ENCODE measurements at places on chromosomes 7 and 10. TPM values are rescaled to one million over a fixed set of nuclear protein-coding genes. Genes with fewer than 3 reads are reported as not detected.

DNA sequence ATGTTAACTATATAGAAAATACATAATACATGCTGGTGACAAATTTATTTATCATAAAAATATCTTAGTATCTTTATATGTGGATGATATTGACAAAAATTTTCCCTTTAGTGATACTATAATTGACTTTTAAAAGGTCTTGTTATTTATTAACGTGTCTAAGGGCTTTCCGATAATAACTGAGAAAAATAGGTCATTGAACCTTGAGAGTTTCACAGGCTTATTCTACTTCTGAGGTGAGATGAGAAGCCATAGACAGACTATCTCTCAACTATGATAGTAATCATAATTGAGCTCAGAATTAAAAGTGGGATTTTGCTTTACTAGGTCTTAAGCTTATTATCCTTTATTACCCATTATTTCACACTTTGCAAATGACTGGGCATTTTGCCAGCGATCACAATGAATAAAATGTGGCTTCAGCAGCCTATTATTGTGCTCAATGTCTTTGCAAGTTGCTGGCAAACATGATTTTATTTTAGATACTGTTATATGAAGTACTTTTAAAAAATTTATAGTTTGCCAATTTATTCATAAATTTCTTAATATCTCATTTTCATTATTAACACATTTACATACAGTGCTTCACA lies 574.5 kb downstream of the ZWINT start:
- DNase-seq, result no peak

- no peak for DNase-seq
Observed at GRCh38 chr7:26694141-26694540, 170.2 kb downstream of the SKAP2 start.

DNA sequence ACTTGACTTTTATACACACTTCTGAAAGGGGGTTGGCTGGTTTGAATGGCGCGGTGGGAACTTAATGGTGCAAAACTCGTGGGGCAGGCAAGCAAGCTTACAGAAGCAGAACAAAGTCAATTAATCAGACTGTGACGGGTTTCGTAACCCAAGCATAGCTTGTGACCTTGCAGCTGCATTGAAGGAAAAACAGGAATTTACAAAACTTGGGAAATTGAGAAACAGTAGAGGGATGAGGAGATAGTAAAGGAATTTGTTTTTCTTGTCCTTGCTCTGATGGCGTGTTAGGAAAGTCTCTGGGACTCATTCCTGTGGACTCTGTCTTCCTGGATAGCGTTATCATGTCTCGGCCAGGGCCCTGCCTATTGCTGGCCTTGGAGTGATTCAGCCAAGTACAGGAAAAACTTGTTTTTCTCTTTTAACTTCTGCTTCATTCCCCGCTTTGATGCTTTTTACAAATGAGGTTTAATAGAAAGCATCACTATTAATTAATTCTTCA lies 220.0 kb upstream of the KCND2 start:
- DNase-seq, result peak; percentile 41

DNA sequence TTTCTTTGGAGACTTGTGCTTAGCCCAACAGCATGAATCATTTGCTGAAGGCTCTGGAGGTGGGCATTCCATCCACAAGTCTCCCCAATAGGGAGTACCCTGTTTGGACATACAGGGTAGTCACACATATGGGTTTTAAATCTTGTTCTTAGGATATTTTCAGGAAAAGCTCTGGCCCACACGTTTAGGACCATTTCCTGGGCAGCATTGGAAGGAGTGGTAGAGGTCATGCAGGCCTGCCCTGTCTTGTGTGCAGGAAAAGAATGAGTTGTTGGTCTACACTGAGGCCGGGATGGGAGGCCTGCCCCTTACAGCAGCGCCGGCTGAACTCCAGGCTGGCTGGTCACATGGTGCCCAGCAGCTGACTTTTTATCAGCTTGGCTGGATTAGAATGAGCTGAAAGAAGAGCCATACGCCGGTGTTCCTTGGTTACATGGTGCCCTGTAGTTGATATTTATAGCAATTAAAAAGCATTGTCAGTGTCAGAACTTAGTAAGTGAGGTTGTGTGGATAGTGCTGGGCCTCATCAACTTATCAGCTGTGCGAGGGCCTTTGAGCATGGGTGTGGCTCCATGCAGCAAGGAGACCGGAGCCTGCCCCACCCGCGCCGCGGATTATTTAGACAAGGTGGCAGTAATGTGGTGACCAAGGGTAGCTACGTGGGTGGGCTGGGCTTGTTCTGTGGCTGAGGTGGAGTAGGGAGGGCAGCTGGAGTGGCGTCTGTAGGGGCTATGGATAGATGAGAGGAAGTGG lies 28.6 kb downstream of the OGDH start:
- no peak for DNase-seq

GRCh38 chr10:34697351-34698247 lies 117.5 kb downstream of the PARD3 start:
- no peak for DNase-seq

- peak; percentile 85 for DNase-seq
Observed at GRCh38 chr7:13466874-13467547, 522.5 kb downstream of the ETV1 start.

- no peak for DNase-seq
Observed at GRCh38 chr10:59323036-59323459, 39.3 kb downstream of the FAM13C start.

DNA sequence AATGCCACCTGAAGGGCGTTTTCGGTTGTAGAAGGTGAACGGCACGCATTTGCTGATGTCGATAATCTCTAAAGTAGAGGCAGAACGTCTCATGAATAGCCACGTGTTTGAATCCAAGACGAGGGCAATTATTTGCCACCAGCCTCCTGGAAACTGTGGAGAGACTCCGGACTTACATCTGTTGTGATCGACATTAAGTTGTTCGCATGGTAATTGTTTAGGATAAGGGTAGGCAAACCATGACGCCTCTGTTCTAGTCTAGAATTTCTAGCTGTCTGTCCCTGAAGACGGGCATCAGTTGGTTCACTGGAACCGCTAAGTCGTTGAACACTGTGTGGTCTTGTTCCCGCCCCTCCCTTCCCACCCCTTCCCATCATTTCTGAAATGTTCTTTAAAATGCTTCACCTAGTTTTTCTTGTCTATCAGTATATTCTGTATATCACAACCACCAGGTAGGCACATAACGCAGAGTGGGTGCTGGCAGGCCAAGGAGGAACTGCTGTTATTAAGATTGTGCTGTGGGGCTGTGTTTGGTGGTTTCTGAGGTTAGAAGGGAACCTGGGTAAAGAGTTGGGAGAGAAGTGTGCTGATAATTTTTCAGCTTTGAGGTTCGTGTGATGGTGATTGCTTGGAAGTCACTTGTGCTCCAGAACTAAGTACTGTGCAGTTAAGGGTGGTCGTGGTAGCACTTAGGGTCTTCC lies 1.2 kb downstream of the UBE3C start:
- no peak for DNase-seq

GRCh38 chr10:79070081-79070605 lies 1.4 kb downstream of the ZMIZ1 start:
- DNase-seq, result peak; percentile 55

DNA sequence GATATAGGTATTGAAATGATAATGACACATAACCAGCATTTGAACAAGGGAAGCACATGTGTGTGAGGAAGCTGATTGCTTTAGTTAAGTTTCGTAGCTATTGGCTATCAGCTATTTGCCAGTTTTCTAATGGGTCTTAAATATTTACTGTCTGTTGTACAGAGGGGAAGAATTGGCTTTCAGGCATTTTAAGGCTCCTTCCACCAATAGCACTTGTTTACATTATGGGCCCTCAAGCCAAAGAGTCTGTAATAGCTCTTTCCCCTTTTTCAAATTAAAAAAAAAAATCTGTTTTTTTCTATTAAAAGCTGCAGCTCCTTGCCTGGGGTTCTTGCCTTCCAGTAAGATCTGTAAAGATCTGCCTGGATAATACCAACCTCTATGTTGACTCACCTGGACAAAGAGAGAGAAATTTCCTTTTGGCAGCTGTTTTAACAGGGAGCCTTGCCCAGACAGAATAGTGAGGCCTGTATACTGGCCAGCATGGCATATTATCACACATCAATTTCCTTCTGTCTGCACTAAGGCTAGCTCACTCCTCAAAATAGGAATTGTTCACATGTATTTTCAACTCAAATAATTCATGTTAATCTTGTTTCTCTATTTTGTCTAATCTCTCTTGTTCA lies 104.7 kb upstream of the LRGUK start:
- no peak for DNase-seq

DNA sequence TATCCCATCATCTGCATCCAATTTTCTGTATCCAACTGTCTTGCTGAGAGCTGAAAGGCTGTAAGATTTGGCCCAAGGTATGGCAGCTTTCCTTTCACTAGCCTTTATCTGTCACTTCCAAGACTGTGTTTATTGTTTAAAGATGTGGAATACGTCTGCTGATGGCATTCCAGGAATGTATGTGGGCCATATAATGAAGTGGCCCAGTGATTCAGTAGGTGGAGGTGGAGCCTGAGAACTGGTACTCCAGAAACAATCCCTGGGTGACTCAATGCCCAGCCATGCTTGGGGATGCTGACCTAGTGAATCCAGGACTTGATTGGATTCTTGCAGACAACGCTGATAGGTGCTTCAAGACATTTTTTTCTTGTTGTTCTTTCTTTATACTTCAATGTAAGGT lies 13.5 kb downstream of the NEUROD6 start:
- no peak for DNase-seq

GRCh38 chr7:130741331-130741995 lies 7.5 kb upstream of the KLF14 start:
- DNase-seq, result no peak

GRCh38 chr7:155644971-155645509 lies 579 bp downstream of the RBM33 start:
- DNase-seq, result peak; percentile 41

- DNase-seq, result no peak
Observed at GRCh38 chr10:77349226-77349625, 288.4 kb downstream of the KCNMA1 start.

- DNase-seq, result no peak
Observed at GRCh38 chr10:22333167-22333974, 11.9 kb upstream of the SPAG6 start.

DNA sequence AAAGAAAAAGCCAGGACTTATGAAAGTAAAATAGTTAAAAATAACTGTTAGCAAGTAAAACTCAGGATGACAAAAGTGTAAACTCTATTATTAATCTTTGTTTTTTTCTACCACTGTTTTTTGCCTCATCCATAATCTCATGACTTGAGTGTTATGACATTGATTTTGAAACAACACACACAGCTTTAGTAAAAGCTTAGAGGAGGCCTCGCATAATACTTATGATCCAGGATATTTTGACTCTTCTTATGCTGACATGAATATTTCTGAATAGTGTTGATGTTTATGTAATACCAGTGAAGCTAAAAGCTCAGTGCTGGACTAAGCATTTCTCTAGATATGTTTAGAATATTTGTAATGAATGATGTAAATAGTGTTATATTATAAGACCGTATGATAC lies 10.5 kb downstream of the KAT6B start:
- no peak for DNase-seq

GRCh38 chr10:112080231-112080630 lies 103.3 kb downstream of the GPAM start:
- DNase-seq, result no peak

DNA sequence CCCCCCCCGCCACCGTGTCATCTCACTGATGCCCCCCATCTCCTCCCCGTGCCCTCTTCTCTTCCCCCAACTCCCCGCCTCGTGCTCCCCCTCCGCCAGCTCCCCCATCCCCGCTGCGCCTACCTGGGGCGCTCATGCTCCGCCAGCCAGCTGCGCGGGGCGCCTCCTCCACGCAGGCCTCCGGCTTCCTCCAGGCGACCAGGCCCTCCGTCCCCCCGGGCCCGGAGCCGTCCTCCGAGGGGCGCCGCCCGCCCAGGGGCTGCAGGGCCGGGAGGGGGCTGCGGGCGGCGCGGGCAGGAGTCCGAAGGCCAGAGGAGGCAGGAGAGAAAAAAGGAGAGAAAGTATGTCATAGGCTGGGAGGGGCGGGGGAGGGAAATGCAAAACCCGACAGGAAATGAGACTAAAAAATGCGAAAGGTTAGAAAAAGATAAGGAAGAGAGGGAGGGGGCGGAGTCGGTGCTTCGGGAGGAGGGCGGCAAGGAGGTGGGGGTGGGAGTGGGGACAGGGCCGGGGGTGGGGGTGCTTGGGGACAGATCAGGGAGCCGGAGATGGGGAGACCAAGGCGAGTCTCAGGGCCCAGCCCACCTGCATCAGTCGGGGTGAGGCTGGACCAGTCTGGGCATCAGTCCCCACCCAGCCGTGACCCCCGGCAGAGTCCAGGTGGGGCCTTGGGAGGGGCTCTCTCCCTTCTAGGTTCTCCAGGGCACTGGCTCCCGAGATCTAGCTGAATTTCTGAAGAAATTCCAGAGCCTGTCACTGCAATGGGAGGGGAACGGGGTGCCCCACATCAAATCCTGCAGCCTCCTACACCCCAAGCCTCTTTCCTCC lies at the start of gene CARD11:
Gene CARD11, minus strand, starts transcription at position 324 of the 828 bp plus-strand sequence. CDS start 85,361 bp downstream, outside the sequence.
- no peak for DNase-seq

GRCh38 chr7:82313269-82313668 lies 130.3 kb downstream of the CACNA2D1 start:
- no peak for DNase-seq

DNA sequence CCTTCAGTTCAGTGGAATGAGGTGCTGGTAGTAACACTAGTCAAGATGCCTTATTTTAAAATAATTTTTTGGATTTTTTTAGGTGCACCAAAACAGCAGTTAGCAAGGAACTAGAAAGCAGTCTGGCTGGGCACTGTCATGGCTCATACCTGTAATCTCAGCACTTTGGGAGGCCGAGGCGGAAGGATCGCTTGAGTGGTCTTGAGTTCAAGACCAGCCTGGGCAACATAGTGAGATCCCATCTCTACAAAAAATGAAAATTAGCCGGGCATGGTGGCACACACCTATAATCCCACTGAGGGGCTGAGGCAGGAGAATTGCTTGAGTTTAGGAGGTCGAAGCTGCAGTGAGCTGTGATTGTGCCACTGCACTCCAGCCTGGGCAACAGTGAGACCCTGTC lies 25.8 kb downstream of the PLA2G12B start:
- no peak for DNase-seq

GRCh38 chr10:127997271-127997670 lies 90.4 kb downstream of the PTPRE start:
- DNase-seq, result no peak

- no peak for DNase-seq
Observed at GRCh38 chr7:98567991-98568390, 49.1 kb upstream of the NPTX2 start.

SPDYE8 gene
- polyA plus RNA-seq, result 0.37 TPM

AGR3 gene
- polyA plus RNA-seq, result 38.8 TPM

SPDYE16 gene
- 2.6 TPM for polyA plus RNA-seq

MRPL43 gene
- polyA plus RNA-seq, result 101 TPM

TUBAL3 gene
- polyA plus RNA-seq, result 0.09 TPM

PRKRIP1 gene
- 42.0 TPM for polyA plus RNA-seq

RBM33 gene
- 40.1 TPM for polyA plus RNA-seq

PAPOLB gene
- polyA plus RNA-seq, result 0.04 TPM

LIPK gene
- not detected for polyA plus RNA-seq

UCN3 gene
- polyA plus RNA-seq, result 0.74 TPM

SPDYE2 gene
- polyA plus RNA-seq, result 2.9 TPM

MMP21 gene
- polyA plus RNA-seq, result 0.50 TPM

NRCAM gene
- 15.2 TPM for polyA plus RNA-seq

AP5Z1 gene
- 16.6 TPM for polyA plus RNA-seq

ANAPC16 gene
- polyA plus RNA-seq, result 159 TPM

AASS gene
- polyA plus RNA-seq, result 74.1 TPM

AGAP4 gene
- 39.3 TPM for polyA plus RNA-seq

PNLIP gene
- polyA plus RNA-seq, result not detected

All from right lung (tissue), 10 donors.